ENCODE measurements at places on chromosomes 6 and 20.

DNA sequence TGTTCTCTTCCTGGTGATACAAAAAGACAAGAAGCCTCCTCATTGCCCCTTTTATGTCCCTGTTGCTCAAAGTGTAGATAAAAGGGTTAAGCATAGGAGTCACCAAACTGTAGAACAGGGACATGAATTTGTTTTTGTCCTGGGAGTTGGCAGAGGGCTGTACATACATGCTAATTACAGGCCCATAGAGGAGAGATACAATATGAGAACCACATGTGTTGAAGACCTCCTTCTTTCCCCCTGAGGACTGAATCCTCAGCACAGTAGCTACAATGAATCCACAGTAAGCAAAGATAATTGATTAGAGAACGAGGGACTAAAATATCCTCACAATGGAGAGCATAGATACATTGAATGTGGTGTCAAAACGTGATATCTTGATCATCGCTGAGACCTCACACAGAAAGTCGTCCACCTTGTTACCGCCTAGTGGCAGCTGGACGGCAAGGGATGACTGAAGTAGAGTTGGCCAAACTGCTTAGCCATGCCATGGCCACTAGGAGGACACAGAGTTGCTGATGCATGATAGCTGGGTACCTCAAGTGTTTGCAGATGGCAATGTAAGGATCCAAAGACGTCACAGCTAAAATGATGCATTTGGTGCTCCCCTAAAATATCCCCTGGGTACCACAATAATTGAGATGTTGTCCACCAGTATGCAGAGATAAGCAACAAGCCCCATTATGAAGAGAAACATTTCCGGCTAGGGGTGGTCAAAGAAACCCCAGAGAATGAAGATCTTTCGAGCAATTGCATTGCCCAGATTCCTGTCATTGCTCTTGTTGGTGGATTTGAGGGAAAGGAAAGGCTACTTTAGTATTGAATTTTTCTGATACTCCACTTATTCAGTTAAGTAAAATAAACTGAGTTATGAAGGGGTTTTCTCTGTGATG is 15.0 kb downstream of the OR2B3 start:
- no peak for DNase-seq

- DNase-seq, result no peak
Observed at GRCh38 chr6:43887340-43887858, 117.4 kb downstream of the VEGFA start.

DNA sequence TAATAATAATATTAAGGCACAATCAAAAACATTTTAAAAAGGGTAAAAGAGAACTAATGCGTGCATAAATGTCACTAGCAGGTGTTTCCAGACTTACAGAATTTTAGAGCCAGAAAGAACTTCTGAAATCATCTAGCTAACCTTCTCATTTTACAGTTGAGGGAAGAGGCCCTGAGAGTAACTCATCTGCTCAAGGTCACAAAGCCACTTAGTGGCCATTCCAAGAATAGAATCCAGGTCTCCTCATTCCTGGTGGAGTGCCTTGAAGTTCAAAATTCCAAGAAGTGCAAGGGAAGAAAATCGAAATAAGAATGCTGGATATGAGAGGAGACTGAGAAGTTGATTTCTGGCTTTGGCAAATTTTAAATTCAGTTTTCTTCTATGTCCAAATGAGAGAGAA is 3.2 kb upstream of the KIAA0408 start:
- DNase-seq, result no peak

GRCh38 chr6:159212028-159212427 is 42.8 kb downstream of the FNDC1 start:
- DNase-seq, result no peak

DNA sequence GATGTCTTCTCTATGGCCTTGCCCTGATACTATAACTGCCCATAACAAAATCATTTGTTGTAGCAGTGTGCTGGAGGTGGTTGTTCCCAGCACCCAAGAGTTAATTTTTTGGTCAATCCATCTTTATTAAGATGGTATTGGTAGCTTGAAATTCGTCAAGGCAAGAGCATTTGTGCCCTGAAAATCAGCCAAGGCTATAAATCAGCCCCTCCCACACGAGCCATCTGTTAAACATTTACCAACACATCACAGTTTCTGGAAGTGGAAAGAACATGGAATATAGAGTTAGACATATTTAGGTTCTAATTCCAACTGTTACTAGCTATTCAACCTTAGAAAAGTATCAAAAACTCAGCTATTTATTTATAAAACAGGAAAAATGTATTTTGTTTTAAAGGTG is 888.4 kb upstream of the GJE1 start:
- DNase-seq, result no peak

DNA sequence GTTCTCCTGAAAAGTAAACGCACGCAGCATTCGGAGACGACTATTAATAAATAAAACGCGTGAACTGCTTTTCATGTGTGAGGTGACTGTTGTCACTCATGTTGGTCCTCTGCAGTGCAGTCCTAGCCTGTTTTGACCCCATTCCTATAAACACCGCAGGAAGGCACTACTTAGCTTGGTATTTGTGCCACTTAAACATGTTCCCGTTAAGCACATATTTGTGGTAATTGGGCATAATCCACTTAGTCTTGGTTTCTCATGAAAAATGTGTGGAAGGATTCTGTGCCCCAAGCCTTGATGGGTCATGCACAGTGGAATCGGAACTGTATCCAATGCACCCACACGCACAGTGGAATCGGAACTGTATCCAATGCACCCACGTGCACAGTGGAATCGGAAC is 313.9 kb downstream of the THBS2 start:
- DNase-seq, result no peak

DNA sequence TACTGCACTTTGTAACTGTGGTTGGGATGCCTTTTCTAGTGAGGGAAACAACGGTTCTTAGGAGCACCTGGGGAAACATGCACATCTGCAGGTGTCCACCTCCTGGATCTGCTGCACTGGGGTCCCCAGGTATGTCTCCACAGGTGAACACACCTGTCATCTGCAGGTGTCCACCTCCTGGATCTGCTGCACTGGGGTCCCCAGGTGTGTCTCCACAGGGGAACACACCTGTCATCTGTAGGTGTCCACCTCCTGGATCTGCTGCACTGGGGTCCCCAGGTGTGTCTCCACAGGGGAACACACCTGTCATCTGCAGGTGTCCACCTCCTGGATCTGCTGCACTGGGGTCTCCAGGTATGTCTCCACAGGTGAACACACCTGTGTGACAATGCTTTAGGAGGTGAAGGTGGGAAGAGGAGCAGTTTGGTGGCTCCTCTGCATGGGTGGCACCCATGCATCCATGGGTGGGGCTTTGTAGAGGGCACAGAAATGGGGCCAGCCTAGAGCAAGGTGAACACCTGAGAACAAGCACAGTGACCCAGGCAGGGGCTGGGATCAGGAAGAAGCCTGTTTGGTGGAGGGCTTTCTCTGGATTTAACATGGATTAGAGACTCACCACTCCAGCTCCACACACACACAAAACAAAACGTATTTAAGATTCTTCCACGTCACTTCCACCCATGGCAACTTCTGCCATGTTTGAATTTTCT is 206.0 kb upstream of the CDH4 start:
- DNase-seq, result no peak

DNA sequence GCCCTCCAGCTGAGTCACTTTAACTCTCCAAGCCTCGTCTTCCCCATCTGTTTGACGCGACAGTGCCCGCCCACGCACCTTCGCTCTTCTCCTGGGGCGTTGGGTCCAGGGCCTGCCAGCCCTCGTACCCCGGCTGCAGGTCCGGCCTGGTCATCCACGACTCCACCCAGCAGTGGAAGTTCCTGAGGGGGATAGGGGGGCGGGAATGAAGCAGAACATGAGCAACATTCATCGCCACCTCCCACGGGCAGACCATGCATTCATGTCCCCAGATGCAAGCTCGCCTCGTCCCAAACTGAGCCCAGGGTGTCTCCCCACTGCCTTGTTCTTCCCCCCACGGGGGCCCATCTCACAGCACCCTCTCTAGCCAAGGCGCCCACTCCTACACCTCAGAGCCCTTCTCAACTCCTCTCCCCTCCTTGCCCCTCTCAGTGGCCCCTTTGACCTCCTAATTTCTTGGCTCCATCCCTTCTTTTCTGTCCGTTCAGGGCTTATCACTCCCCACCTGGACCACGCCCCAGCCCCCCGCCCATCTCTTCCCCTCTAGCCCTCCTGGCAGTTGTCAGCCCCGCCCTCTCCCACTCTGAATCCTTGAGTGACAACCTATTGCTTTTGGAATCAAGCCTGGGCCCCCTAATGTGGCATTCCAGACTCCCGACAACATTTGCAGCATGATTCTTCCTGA is 23.7 kb downstream of the TGM2 start:
- DNase-seq, result no peak

DNA sequence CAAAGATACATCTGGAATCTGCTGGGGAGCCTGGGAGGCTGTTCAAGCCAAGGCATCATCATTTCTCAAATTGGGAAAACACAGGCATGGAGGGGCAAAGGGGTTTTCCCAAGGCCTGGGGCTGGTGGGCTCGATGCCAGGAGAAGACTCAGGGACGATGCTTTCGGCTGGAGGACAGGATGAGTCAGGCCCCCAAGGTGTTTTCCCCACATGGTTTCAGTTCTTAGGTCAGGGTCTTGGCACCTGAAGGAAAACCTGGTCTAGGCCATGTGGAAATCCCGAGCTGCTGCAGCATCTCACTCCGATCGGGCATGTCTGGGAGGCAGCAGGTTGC is 348.1 kb downstream of the CDC5L start:
- no peak for DNase-seq

DNA sequence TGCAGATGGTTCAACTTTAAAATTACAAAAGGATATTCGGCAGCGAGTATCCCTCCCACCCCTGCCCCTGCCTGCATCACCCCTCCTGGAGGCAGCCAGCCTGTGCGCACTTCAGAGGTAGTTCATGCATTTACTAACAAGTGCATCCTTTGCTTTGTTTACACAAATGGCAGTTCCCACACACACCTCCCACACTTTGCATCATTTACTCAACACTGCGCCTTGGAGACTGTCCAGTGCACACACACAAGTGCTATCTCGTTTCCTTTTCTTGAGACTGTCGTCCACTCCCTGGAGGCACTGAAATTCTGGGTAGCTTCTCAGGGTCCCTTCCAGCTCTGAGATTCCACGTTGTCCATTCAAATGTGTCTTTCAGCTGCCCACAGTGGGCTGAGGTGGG is 53.1 kb upstream of the VSX1 start:
- no peak for DNase-seq

DNA sequence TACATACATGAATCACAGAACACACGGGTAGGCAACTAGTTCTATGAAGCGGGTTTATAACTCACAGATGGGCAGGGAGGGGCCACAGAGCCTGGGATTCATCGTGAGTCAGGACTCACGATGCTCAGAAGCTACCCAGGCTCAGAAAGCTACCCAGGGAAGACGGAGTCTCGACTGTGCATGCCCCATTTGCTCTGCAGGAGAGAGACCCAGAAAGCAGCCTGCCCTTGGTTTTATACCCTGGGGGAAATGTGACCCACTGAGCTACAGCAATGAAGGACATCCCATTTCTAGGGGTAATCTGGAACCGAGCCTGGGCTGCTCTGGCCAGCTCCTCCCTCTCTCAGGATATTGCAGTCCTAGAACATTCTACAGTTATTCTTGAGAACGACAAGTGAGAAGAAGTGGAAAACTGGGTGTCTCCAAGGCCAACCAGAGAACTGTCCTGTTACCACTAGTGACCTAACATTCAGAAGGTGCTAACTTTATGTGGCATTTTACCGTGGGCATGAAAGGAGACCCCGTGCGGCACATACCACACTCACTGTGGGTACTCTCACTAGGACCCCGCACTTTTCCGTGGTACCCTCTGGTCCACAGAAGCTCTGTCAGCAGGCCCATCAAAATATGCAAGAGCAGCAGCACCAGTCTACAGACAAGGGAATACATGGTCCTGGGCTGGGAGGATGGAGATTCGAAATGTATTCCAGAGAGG is 201.9 kb upstream of the PMEPA1 start:
- no peak for DNase-seq

DNA sequence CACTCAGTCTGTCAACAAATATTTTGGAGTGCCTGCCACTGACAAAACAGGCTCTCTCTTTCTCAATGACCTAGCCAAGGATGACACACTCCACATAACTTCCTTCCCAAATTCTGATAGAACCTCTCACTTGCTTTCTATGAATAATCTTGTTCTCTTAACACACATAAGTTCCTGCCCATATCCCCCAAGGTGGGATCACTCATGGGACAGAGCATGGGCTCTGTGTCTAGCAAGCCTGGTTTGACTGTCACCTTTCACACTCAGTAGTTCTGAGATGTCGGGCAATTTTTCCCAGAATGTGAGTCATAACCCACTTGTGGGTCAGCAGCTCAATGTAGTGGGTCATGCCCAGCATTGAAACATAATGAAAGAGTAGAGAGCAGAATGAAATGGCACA is 78.1 kb downstream of the LRFN2 start:
- DNase-seq, result no peak

Data from activated CD8-positive, alpha-beta memory T cell treated with anti-CD3 and anti-CD28 coated beads for 48 hours (primary cell).